ENCODE measurements at places on chromosomes 7 and 10. TPM values are rescaled to one million over a fixed set of nuclear protein-coding genes. Genes with fewer than 3 reads are reported as not detected.

DNA sequence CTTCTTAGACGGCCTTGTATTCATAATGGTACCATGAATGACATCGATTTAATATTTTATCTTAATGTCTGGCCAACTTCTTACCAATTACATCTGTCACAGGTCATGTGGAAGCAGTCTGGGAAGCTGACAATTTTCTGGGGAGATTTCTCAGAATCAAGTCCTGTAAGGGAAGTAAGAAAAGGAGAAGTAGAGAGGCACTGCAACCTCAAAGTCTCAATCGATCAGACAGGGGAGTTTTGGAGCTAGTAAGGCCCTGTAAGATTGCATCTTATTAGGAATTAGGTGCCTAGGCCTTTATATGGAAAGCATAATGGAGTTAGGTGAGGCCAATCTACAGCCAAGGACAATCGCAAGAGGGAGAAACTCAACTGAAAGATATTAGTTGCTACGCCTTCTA, 694.6 kb upstream of the SORCS1 start:
- no peaks in the 10 kb centered on the region for H3K4me1 ChIP-seq
- H3K27ac ChIP-seq = no peak overlapping the region
- no peaks in the 10 kb centered on the region for H3K36me3 ChIP-seq
- DNase-seq = no peak

DNA sequence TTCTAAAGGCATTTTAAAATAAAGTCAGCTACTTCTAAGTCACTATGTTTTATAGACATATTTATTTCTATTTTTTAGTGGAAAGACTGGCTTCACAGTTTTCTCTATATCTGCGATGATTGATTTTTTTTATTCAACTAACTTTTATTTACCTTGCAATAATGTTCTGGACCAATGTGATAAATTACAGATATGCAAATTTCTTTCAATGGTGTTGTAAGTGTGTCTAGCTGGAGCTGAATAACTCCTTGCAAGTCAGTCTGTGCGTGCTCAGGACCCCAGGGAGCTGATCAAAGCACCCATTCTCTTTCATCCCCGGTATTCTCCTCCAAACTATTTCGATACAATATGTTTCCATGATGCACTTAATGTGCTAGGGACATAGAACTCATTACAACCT, 9.7 kb downstream of the PTF1A start:
- H3K4me3 ChIP-seq = no peak overlapping the region
- no peak overlapping the region for H3K27ac ChIP-seq
- no peaks in the 10 kb centered on the region for H3K36me3 ChIP-seq
- peaks cover 7% of the 10 kb centered on the region for H3K4me1 ChIP-seq

The IMMP2L gene
- 13.5 TPM for total RNA-seq

The EPO gene
- total RNA-seq = not detected

The SSC4D gene
- total RNA-seq = not detected

DNA sequence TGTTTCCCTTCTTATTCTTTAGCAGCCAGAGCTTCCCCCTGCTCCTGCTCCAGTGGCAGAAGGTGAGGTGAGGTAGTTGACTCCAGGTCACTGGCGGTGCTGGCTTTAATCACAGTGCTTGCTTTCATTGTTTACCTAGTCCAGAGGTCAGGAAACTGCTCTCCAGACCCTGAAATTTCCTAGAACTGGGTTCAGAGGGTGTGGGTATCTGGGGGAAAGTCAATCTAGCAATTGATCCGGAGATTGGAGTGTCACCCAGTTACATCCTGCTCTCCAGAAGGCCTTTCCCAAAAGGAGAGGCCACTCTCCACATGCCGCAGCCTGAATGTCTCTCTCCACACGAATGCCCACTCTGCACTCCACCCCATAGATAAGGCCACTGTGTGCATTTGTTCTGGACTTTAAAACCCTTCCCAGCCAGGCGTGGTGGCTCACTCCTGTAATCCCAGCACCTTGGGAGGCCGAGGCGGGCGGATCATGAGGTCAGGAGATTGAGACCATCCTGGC, 2.1 kb upstream of the MBL2 start:
- no peaks in the 10 kb centered on the region for H3K4me1 ChIP-seq
- no peak overlapping the region for H3K27ac ChIP-seq
- DNase-seq = no peak
- H3K27me3 ChIP-seq = peaks cover 7% of the 10 kb centered on the region
